ENCODE measurements at places on chromosomes 5 and 9.

- no peak for DNase-seq
These were observed 42.9 kb downstream of the STARD4 start for GRCh38 chr5:111469293-111469896.

DNA sequence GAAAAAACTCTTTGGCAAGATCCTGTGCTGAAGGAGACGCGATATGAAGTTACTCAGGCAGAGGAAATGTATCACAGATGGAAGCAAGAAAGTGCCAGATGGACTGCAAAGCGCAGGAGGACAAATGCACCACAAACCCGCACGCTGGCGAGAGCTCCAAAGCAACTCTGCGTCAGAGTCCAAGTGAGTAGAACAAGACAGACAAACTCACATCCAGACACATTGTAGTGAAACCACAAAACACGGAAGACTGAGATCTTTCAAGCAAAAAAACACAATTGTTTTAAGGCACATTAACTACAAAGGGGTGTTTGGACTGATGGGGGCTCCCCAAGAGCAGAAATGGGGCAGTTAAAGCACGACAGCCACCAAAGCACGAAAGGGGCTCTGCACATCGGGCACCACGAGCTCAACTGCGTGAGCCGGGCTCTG, 39.2 kb upstream of the NKD2 start:
- DNase-seq: no peak

DNA sequence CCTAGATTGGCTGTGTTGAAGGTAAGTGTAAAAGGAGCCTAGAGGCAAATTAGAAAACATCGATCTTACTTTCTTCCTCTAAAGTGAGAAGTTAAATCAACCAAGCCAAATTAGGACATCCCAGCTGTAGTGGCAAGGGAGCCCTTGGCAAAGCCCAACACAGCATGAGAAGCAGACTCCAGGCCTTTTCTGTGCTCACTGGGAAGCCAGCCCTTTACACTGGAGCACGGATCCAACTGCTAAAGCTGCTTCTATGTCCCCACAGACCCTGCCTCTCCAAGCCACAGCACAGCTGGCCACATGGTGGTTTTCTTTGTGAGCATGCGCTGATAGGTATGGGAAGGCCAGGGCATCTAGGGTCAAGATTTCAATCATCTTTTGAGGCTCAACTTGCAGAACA, 94.1 kb downstream of the APBA1 start:
- no peak for DNase-seq

DNA sequence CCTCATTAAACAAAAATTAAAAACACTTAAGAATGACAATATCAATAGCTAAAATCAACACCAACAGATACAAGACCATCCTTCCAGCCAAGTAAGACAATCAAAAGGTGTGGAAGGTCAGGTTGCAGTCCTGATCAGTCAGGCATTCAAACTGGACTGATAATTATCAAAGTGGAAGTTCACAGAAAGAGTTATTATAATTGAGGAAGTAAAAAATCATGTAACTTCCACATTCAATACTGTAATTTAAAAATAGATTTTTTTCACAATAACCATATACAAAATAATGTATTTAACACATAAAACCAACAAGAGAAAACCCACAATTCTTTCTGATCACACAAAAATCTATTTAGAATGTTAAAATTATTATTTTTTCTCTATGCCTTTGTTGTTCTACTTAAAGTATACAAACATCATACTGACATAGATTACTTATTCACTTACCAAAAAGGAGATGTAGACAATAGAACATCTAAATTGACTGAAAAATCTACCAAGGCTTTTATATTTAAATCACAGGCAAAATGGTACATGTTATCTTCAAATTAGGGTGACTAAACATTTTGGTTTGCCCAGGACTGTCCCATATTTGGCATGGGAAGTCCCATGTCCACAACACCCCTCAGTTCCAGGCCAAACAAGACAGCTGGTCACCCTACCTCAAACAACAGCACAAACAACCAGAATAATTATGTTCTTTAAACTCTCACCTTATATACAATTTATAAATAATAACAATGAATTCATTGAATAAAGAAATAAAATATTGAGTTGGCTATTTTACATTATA, 142.5 kb upstream of the SLC24A2 start:
- DNase-seq: no peak

DNA sequence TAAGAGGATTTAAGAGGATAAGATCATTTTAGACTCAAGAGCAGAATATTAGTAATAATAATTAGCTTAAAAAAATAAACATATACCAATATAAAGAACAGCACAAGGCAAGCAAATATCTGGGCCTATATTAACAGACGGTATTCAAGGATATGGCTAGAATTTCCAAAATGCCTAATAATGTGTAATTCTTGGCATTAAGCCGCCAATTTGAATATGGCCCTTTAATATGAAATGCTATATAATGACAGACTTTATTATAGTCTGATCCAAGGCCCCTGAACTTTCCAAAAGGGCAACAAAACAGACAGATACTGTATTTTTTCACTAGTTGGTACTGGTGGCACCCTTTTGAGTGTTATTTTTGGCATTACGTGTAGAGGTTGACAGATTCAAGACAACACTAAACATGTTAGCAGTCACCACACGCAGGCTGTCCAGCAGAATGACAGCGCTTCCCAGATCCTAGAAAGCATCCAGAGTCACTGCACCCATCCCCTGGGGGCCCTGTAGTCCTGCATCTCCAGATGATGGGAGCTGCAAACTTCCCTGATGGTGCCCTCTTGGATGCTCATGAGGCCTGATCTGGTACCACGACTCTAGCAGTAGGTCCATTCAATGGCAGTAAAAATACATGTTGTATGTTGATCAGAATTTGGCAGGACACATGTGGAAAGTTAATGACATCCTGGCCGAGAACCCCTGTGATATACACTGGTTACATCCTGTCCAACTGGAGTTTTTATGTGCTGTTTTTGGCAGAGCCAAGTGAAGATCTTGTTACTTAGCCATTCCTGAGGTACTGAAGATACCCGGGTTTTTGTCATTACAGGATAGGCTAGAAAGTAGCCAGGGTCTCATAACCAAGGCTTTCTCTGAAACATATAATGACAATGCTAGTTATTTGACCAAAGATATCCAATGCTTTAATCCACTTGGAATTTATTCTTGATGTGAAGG, 1.7 kb upstream of the ABL1 start:
- no peak for DNase-seq

GRCh38 chr9:36222449-36222848, 31.7 kb downstream of the CLTA start:
- DNase-seq: no peak

DNA sequence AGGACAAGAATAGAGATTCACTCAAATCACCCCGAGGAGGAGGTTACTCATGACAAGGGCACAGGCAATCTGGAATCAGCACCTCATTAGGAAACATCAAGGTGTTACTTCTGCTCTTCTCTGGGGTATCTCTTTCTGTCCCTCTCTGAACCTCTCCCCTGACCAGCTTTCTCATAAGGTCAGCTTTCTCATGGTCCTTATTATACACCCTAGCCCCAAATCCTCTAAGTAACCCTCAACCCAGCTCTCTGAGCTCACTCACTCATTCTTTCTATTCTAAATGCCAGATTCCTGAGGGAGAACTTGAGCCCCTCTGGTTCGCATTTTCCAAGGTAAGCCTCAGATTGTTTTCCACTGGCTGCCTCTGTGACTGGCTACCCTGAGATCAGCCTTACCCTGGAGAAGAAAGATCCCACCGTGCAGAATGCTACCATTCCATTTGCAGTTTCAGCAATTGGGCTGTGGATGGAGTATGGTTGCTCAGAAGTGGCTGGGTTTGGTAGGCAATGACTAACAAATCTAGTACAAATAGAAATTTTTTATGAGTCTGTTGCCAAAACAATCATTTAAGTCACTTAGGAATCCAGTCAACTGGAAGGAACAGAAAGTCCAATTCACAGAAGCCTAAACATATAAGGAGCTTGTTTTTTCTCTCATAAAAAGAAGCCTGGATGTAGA, 9.0 kb upstream of the TIMD4 start:
- DNase-seq: no peak

- DNase-seq: no peak
These were observed 490.2 kb downstream of the TLE4 start for GRCh38 chr9:80061940-80062339.

DNA sequence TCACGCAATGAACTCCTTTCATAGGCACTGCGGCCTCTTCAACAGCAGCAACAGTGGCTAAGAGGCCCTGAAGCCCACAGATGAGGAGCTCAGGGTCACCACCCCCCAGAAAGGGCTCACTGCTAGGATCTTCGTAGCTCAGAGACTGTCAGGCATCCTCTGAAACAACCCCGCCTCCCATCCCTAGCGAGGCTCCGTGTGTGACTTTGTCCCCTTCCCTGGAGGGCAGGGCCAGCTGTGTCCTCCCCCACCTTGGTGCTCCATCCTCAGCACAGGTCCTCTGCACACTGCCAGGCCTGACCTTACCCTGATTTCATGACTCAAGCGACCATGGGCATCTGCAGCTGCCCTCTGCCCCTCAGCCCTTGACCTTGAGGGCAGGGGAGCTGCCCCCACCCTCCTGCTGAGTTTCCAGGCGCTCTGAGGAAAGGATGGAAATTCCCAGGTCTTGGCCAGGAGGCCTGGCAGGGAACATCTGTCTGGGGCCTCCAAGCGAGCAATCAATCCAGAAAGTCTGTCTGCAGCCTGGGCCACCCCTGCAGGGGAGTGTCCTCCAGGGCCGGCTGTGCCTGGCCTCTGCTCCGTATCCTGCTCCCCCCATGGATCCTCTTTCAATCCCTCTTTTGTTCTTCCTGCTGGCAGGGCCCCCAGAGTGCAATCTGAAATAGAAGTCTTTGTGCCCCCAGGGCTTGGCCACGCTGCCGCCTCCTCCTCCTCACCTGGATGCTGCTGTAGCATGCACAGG, 6.8 kb upstream of the IRX4 start:
- DNase-seq: no peak

GRCh38 chr5:91151947-91152346, 231.2 kb downstream of the ARRDC3 start:
- no peak for DNase-seq

GRCh38 chr5:6389946-6390530, 11.7 kb upstream of the MED10 start:
- DNase-seq: no peak

DNA sequence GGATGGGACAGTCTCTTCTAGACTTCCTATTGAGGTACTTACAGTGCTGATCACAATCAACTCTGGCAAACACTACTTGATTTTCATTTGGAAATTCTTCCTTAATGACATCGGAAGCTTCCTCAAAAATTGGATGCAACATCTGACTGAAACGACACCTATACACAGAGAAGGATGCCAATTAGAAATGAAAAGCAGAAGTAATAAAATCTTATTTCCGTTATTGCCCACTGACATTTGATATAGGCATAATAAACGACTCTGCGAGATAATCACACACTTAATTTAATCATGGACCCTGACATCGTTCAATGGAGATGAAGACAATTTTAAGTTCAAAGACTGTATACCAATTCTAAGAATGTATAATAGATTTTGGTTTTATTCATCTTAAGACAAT, 46.4 kb downstream of the ERP44 start:
- no peak for DNase-seq

DNA sequence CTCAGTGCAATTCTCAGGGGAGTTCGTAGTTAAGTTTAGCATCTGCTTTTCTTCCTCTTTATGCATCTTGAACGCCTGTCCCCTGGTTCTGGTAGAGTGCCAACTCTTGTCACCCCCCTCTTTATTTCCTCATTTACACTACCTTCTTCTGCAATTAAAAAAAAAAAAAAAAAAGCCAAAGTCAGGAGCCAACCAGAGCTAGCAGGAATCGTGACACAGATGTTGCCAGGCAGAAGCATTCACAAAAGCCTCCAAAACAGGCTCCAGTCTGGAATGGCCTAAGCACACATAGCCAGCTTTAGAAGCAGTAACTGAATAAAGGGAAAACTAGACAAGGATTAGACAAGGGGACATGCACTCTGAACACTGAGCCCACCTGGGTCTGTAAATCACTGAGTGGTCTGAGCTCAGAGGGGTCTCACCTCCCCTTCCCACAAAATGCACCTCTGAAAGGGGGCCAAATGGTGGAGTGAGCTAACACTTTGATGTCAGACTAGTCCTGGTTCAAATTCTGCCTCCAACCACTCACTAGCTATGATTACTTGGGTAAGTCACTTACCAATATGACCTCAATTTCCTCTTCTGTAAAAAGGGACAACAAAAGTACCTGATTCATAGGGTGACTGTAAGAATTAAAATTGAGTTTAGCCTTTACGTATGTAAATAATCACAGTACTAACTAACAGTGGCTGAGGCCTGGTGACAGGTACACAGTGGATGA, 2.0 kb downstream of the CD74 start:
- peak; percentile 65 for DNase-seq

DNA sequence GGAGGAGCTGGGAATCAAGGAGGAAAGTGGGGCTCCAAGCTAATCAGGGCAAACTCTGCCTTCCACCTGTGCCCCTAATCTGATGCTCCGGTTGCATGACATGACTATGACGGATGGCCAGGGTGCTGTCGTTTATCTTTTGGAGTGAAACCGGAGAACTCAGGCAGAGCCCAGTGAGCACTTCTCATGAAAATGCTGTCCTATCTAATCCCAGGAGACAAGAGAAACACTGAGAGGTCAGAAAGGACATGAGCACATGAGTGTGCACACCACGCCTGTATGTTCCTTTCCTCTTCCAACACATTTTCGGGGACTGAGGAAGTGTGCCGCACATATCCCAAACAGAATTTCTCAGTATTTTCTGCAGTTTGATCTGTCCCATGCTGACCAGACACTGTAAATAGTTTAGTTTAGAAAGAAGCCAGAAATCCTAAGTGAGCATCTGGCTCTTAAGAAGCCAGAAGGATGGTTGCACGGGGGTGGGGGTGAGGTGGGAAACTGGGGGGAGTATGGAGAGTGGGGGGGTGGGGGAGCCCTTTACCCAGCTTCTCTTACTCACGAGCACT, 217.1 kb downstream of the TSSK1B start:
- no peak for DNase-seq

GRCh38 chr9:113597390-113598241, 134.1 kb downstream of the RGS3 start:
- DNase-seq: no peak

- DNase-seq: no peak
These were observed 83.6 kb downstream of the ANKH start for GRCh38 chr5:14787801-14788579.

DNA sequence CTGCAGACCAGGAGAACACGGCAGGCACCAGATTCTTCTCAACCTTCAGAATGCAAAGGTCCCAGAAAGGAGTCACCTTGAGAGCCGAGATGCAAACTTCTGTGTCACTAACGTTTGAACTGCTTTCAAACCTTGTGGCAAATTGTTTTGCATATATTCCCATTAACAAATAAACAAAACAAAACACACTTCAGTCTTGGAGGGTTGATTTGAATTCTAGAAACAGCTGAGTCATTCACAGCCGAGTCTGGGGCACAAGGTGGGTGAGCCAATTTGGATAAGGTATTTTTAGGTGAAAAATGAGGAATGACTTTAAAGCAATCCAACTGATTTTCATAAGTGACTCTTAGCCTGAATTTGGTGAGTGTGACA, 38.8 kb upstream of the ANKRD33B start:
- DNase-seq: no peak

GRCh38 chr9:109474170-109474569, 23.9 kb downstream of the PTPN3 start:
- no peak for DNase-seq

GRCh38 chr9:7234144-7234543, 476.4 kb downstream of the KDM4C start:
- DNase-seq: peak; percentile 57

- peak; percentile 40 for DNase-seq
These were observed 181.5 kb upstream of the RAI14 start for GRCh38 chr5:34474573-34475021.
